ENCODE measurements at places on chromosomes 4 and X.

GRCh38 chr4:124941267-124941666 is 228.7 kb upstream of the ANKRD50 start:
- no peak for DNase-seq

DNA sequence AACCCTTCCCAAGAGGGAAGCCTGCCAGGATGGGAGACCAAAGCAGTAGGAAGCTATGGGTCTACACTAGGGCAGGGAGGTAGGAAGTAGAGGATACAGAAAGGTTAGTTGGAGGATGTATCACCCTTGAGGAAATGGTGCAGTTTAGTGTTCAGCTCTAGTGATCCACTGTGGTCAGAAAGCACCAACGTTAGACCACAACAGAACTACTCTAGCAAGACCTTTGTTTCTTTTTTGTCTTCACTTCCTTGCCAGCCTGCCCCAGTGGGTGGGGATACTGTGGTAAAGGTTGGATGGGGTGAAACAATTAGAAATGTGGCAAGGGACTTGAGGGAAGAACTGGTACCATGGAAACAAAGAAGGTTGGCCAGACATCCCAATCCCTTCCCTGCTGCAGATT is 83.3 kb downstream of the DDIT4L start:
- DNase-seq = no peak

DNA sequence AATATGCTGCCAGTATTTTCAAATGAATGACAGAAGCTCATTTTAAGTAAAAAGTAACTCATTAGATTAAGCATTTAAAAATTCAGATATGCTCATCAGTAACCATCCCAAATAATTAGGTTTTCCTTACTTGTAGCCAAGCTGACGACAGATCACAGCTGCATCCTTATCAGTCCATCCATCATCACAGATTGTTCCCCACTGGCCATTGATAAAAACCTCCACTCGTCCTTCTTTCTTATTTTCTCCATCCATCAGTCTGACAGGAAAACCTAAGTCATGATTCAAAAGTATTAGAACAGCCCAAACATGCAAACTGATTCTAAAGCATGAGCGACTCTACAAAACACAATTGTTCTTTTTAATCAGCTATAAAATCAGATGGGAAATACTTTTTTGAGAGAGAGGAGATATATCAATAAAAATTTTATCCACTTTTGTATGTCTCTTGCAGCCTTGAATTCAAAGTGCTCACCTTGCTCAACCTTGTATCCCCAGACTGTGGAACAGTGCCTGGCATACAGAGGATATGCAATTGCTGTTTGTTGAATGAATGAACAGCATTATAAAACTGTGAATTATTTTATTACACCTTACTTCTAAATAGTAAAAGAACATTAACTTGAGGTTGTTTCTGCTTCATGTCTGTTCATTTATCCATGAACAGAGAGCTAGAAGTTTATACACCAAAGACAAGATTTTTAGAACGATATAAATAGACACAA is 44.3 kb downstream of the PRSS12 start:
- DNase-seq = no peak

- no peak for DNase-seq
Measured at GRCh38 chr4:67934628-67935027, 28.7 kb downstream of the TMPRSS11A start.

DNA sequence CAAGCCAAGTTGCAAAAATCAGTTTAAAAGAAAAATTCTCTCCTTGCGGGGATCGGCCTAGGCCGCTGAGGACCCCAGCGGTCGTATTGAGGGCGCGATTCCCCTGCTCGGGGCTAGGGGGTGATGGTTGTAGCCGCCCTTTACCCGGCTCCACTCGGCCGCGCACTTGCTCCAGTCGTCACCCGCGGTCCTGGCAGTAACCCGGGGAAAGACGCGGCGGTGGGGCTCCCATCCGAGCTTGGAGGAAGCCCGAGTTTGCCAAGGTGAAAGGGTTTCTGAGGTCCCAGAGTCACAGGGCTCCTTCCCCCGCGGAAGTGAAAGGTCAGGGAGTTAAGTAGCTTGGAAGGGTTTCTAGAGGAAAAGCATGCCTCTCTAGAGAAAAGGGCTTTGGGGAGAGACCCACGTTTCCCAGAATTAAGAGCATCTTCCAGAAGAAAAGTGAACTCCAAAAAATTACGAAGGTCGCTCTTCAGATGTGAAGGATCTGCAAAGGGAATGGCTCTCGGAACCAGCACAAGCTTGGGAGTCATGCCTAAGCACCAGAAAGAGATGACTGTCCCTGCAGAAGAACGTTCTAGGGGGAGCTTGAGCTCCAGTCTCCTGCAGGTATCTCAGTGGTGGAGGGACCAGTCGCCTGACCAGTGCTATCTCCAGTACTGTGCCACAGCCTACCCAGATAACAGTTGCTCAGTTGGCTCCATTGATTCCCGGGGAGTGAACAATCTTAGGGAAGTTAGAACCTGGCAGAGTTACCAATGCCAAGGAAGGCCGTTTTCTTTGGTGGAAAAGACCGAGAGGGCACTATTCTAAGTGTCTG is 875 bp downstream of the LAP3 start:
- peak; percentile 51 for DNase-seq
